ENCODE measurements at places on chromosomes 3 and 15.
A peak's percentile ranks its signal among the peaks of the same experiment; 100 is the strongest.

GRCh38 chr3:149134575-149134974 is 5.1 kb downstream of the HPS3 start:
- no peak for DNase-seq

DNA sequence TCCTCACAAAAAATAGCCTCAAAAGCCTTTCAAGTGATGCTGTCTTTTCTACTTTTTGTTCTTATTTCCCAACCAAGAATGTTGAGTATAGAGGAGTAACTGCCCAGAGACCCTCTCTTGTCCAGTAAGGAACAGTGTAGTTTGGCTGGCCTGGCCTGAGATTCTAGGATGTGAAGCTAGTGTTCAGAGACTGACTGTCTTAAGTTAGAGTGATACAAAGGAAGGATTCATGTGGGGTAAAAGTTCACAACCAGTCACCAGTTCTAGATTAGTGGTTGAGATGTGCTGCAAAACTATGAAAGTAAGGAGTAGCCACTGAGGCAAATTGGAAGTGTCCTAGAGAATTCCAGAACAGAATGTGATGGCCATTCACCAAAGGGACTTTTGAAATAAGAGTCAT is 49.1 kb downstream of the RSRC1 start:
- DNase-seq, result no peak

DNA sequence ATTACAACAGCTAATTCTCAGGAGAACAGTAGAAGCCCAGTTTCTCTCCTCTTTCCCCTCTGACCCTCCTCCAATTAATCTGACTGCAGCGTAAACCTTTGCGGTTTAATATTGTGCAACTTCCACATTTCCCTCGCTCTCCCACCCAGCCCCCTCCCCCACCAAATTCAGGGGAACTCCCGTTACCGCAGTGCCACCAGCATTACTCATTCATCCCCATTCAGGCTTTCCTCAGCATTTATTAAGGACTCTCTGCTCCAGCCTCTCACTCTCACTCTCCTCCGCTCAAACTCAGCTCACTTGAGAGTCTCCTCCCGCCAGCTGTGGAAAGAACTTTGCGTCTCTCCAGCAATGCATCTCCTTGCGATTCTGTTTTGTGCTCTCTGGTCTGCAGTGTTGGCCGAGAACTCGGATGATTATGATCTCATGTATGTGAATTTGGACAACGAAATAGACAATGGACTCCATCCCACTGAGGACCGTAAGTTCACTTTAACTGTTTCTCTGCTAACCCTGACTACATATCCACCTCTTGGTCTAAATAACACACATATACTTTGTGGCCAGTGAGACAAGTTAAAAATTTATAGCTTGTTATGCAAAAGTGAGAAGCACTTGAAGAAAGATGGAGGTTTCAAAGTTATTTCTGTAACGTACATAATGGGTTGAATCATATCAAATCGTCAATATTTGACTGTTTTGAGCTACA is at the start of gene PTX3:
PTX3 (plus strand) TSS at position 268 of the 709 bp plus-strand sequence; CDS start at position 352, 84 bp downstream.
- peak; percentile 51 for DNase-seq

DNA sequence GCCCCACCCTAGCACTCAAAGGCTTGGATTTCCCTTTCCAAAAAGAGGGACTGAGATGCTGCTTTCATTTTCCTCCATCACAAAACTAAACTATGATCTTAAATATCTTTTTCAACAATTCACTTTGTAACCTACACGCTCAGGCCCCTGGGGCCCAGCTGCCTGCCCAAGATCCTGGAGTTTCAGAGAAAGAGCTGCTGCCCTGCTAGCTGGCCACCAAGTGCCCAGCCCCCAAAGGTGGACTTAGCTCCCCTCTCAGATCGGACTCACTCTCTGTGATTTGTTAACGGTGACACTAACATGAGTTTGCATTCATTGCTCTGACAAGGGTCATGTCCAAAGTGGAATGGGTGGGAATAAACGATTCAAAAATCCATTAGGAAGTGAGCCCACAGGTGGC is 119.6 kb upstream of the SMAD3 start:
- DNase-seq, result no peak

GRCh38 chr3:157354254-157354653 is 82.4 kb upstream of the PTX3 start:
- DNase-seq, result no peak

GRCh38 chr3:100527347-100527735 is 34.9 kb downstream of the TMEM45A start:
- DNase-seq, result no peak

DNA sequence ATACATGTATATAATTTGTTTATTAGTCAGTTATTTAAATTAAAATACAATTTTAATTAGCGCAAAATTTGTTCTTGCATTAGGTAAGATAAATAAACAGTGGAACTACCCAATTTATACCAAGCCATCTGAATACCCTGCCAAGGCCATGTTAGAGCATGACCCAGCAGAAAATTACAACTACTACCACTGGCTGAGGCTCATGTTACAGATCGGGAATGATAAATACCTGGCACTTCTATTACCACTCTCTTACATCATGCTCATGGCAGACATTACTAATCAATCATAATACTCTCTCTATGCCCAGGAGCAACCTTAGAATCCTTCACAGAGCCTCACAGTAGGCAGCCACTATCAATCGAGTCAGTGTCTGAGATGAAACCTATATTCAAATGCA is 21.2 kb upstream of the LMOD3 start:
- DNase-seq, result peak; percentile 45

GRCh38 chr15:74053941-74054529 is 28.3 kb downstream of the GOLGA6A start:
- DNase-seq, result peak; percentile 74

- DNase-seq, result no peak
Observed at GRCh38 chr3:46381625-46382024, 10.9 kb downstream of the CCR5 start.

DNA sequence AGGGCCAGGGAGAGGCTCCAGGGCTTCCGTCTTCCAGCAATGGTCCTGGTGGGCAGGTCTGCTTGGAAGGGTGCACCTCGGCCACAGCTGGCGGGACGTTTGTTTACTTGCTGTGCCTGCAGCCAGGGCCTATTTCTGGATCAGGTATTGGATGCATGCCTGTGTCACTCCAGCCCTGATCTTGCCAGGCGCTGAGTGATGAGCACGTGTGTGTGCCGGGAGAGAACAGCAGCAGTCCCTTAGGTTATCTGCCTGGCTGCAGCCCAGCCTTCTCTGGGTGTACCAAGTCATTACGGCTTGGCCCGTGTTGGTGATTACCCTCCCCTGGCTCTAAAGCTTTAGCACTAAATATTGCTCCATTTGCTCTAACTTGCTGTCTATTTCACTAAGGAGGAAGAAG is 14.9 kb downstream of the CCDC32 start:
- DNase-seq, result no peak

DNA sequence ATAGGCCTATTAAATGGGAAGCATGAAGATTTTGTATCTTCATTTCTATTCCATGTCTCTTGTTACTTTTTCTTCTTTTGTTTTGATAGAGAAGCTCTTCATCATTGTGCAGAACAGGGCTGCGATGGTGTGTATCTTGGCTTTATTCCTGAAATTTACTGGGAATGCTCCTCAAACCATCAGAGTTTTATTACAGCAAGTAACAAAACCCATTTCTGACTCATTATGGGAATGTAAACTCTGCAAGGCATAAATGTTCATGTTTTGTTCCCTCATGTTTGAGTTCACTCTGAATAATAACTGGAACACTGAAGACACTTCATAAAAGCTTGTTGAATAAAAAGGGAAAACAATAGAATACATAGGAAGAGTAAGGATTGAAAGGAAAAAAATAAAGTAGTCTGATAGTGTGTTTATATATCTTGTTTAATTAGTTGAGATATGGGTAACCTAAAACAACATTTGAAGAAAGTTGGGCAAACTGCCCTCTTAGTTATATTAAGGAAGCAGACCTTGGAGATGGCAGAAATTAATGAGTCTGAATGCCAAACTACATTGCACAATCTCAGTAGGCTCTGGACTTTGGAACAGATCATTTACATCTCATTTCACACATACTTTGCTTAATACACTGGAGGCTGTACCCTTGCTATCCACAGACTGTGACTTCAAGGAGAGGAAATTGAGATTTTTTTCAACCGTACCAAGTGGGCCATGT is 521.5 kb downstream of the GRM7 start:
- DNase-seq, result no peak

- DNase-seq, result no peak
Observed at GRCh38 chr3:141019244-141019643, 31.9 kb upstream of the SPSB4 start.

GRCh38 chr3:128506754-128507153 is 13.8 kb upstream of the GATA2 start:
- no peak for DNase-seq

DNA sequence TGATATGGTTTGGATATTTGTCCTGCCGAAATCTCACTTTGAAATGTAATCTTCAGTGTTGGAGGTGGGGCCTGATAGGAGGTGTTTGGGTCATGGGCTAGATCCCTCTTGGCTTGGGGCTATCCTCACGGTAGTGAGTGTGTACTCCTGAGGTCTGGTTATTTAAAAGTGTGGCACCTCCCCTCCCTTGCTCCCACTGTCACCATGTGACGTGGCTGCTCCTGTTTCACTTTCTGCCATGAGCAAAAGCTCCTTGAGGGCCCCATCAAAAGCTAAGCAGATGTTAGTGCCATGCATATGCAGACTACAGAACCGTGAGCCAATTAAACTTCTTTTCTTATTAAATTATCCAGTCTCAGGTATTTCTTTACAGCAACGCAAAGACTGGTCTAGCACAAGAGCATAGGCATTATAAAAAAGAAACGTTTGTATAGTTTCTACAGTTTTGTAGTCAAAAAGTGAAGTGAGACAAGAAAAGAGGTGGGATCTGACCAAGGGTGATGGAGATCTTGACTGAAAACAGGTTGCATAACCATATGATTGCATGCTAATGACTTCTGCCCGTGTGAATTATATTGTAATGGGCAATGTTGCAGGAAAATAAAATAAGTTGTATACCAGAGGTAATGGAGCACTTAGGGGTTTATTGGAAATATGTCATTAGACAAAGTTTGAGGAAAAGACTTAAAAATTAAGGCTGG is 28.5 kb upstream of the CLASP2 start:
- DNase-seq, result no peak

- DNase-seq, result no peak
Observed at GRCh38 chr3:8557298-8557697, 55.7 kb downstream of the LMCD1 start.

DNA sequence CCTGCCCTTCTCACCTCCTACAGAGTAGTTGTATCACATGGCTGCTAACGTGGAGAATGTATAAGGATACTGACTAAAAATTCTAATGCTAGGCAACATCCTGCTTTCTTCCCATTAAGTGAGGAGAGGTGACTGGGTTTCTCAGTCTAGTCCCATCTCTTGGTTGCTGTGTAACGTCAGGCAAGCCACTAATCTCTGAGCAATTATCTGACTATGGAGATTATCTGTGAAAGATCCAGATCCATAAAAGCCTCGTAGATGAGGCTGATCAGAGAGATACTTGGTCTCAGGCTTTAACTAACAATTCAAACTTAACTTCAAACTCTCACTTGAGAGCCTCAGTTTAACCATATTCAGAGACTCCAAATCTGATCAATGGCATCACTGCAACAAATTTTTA is 4.7 kb upstream of the RPS17 start:
- no peak for DNase-seq

DNA sequence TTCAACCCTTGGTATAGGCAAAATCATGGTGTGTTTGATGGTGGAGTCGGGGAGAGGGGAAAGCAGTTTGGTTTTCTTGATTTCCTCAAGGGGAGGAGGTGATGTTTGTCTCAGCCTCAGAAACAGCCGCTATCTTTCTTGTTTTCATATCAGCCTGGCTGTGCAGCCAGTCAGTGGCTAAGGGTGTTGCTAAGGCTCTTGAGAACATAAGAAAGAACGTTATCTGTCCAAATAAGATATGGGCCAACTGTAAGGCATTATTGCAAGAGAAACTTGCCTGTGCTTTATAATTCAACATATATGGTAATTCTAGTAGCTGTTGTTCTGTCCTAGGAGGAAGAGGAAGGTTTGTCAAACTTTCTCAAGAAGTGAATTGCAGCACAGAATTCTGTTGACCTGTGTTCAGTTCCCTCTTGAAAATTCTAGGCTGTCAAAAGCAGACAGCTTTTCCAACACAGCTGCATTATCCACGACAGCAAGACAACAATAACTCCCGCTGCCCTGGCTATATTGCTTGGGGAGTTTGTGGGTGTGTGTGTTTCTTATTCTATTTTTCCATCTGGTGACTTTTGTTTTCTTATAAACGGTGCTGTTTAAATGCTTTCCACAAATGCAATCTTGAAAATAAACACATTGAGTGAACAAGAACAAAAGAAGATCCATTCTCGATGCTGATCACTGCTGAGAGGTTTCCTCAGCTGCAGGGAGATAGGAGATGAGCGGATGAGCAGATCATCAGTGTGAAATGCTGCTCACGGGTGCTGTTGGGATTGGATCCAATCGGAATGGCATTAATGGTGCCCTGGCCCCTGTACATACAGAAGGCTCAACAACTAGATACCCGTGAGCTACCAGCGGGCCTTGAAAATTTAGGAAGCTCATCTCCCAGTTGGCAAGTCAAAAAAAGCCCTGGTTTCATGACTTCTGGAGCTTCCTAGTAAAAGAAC is 90.8 kb upstream of the TNFAIP8L3 start:
- peak; percentile 18 for DNase-seq

- DNase-seq, result no peak
Observed at GRCh38 chr3:94001827-94002495, 22.0 kb downstream of the ARL13B start.

DNA sequence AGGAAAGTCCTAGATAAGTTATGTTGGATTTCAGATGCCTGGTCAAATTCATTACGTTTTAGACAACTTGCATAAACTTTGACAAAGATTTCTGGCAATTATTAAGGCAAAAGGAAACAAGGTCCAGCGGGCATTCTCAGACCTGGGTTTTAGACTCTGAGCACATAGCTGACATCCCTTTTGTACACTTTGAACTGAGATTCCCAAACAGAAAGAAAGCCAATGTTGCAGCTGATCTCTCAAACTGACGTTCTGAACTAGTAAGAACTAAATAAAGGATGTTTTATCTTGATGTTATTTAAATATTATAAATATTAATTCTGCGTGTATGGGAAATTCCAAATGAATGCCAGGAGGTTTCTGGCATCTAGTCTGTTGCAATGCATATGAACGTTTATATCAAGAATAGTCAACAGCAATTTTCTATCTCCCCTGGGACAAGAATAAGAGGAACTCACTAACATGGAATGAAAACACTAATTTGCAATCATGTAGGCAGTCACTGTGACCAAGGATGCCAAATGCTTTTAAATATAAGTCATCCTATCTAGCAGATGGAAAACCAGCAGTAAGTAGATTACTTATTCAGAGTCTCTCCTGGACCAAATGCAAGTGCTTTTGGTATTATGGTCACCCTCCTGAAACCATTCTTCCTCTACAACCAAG is 202.1 kb downstream of the GREM1 start:
- DNase-seq, result no peak

- peak; percentile 87 for DNase-seq
Observed at GRCh38 chr3:150222691-150223489, 185.2 kb upstream of the TSC22D2 start.

DNA sequence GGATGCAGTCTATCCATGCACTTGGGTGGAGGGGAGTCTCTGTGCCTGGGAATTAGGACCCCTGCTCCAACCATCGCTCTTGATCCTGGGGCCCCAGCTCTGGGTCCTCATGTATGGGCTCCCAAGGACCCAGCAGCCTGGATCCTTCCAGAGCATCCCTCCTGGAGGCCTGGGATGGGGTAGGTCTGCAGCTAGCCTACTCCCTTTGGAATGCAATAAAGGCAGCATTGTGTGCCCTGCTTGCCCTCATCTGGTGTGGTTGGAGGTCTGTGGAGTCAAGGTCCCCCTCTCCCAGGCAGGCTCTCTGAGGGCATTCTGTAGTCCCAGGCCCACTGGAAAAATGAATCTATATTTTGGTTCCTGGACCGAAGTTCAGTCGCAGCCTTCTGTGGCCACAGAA is 15.0 kb upstream of the SLC28A1 start:
- DNase-seq, result no peak

Data from NCI-H146 (cell line).